Activated CD4-positive, alpha-beta T cell treated with anti-CD3 and anti-CD28 coated beads, Interleukin-2, amount 50 U/mL, for 16 hours (primary cell): ENCODE measurements at places on chromosomes 1 and 21.

DNA sequence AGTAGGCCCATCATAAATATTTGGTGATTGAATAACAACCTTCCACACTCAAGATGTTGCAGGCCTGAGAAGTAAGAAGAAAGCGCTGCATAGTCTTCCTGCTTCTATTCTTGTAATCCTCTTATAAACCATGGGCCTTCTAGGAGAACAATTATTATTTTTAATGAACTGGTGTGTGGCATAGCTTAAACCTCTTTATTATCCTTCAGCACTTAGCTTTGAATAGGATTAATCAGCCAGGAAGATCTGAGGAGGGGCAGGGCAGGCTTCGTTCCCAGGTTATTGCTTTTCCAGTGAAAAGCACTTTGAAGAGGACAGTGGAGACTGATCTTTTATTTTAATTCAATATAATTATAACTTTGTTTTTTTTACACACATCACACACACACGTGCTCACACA is 42.3 kb downstream of the KIF26B start:
- DNase-seq = no peak

- no peak for DNase-seq
Measured at GRCh38 chr1:28078262-28078661, 10.1 kb downstream of the EYA3 start.

DNA sequence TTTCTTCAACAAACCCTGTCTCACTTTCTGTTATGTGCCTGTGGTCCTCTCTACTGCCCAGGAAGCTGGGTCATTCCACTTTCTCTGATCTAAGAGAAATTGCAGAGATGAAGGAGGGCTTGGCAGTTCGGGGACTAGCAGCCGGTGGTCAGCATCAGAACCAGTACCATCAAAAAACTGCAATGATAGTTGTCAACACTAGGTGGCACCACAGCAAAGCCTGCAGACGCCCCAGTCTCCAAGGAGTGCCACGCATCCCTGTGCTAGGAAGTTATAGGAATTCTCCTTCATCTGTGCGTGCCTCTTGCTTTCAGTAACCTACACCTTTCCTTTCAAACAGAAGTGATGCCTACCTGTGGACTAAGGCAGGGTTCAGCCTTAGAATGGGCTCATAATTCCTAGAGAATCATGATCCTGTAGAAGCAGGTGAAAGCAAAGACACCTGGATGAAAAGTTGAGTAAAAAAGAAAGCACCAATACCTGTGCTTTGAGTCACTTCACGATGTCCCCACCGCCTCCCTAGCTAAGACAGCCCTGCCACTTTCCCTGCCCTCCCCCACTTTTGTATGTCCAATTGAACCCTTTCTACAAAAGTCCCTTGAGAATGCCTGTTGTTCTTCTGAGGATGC is 129.2 kb downstream of the ADAMTS1 start:
- DNase-seq = peak; percentile 35

DNA sequence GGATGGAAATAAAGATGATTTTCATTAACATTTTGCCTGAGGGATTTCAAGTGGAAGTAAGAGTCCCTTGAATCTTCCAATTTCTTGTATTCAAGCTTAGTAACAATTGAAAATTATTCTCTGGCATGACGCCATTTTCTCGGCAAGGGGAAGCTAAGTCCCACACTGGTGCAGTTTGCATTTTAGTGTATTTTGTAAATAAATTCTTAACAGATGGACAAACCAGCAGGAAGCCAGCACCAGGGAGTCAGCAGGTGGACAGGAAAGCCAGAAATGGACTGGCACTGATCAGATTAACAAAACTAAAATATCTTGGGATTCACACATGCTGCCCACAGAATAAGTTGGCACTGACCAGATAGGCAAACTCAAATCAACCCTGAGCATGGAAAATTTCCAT is 311.3 kb downstream of the LRRIQ3 start:
- DNase-seq = no peak

GRCh38 chr1:158121604-158122254 is 59.0 kb upstream of the CD1D start:
- DNase-seq = peak; percentile 20

DNA sequence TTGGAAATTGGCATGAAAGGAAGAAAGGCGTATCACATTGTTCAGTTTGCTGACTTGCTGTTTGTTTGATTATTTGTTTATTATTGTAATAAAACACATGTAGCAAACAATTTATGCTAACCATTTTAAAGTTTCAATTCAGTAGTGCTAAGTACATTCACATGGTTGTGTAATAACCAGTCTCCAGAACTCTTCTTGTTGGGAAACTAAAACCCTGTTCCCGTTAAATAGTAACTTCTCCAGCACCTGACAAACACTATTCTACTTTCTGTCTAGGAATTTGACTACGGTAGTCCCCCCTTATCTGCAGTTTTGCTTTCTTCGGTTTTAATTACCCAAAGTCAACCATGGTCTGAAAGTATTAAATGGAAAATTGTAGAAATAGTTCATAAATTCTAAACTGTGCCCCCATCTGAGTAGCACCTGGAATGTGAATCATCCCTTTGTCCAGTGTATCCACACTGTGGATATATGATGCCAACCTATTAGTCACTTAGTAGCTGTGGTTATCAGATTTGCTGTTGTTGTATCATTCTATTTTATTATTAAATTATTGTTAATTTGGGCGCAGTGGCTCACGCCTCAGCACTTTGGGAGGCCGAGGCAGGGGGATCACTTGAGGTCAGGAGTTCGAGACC is 5.5 kb downstream of the MORC3 start:
- DNase-seq = no peak

GRCh38 chr1:55204997-55205396 is 10.2 kb downstream of the USP24 start:
- peak; percentile 38 for DNase-seq

- peak; percentile 79 for DNase-seq
Measured at GRCh38 chr21:44297525-44298290, 2.1 kb upstream of the PFKL start.

GRCh38 chr21:46099476-46099875 is 1.6 kb downstream of the COL6A2 start:
- no peak for DNase-seq

- DNase-seq = peak; percentile 22
Measured at GRCh38 chr21:41622831-41623548, 115.0 kb upstream of the TMPRSS2 start.

GRCh38 chr21:23809573-23809972 is 1797.7 kb downstream of the MRPL39 start:
- DNase-seq = no peak

DNA sequence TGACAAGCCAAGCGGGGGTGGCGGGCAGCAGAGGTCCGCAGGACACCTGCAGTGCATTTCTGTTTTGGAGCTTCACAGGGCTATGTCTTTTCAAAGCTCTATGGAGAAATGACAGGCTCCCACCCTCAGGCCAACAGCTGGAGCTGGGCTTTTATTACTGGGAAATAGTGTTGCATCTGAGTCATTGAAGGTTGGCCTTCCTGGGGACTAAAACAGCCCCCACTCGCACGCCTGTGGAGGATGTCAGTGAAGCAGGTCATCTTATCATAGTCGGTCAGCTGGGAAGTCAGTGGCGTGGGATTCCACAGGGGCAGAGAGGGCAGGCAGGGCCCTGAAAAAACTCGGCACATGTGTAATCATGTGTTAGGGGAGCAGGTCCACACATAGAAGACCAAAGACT is 55.3 kb downstream of the NTPCR start:
- DNase-seq = no peak

DNA sequence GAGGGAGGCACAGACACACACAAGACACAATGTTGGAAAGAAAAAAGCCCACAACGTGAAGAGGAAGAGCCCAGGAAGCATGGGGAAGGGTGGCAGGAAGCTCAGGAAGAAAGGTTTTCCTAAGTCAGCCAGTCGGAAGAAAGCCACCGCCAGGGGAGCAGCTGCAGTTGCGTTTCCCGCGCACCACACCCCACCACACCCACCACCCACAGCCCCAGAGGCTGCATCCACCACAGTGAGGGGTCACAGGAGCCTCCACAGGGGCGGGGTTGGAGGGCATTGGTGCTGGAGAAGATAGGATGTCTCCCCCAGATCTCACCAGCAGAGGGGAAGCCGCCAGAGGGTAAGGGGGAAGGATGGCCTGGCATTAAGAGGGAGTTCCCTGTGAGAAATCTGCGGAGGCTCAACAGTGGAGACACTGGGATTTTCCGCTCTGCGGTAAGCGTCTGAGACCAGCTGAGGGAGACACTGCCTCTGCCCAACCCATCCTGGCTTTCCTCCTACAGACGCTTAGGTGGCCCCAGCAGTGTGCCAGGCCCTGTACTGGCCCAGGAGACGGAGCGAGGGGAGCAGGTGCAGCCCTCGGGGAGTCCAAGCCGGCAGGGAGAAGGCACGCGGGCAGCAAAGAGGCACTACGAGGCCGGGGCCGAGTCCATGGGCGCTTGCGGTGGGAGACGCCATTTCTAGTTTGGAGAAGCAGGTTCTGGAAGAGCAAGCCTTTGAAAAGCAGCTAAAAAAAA is 19.8 kb downstream of the PGLYRP3 start:
- DNase-seq = no peak
